ENCODE measurements at places on chromosomes 1 and 21.
A peak's percentile ranks its signal among the peaks of the same experiment; 100 is the strongest.

GRCh38 chr1:211287218-211287617 lies 28.1 kb downstream of the RCOR3 start:
- DNase-seq = no peak

- no peak for DNase-seq
Observed at GRCh38 chr1:246069581-246069980, 437.5 kb downstream of the SMYD3 start.

DNA sequence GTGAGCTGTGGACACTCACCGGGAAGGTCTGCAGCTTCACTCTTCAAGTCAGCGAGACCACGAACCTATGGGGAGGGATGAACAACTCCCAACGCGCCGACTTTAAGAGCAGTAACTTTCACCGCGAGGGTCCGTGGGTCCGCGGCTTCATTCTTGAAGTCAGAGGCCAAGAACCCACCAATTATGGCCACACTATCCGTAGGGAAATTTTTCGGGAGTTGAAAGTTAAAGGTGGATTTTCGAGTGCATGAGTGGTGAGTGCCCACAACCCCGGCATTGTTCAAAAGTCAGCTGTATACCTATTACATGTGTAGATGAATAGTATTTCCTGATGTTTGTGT lies 19.7 kb downstream of the EXOC8 start:
- DNase-seq = peak; percentile 36

GRCh38 chr1:167272369-167272957 lies 51.8 kb downstream of the POU2F1 start:
- DNase-seq = no peak

- DNase-seq = no peak
Observed at GRCh38 chr1:184656221-184656620, 98.4 kb downstream of the EDEM3 start.

- DNase-seq = no peak
Observed at GRCh38 chr1:224052772-224053171, 61.1 kb upstream of the FBXO28 start.

- DNase-seq = no peak
Observed at GRCh38 chr21:34930971-34931370, 118.1 kb downstream of the RUNX1 start.

DNA sequence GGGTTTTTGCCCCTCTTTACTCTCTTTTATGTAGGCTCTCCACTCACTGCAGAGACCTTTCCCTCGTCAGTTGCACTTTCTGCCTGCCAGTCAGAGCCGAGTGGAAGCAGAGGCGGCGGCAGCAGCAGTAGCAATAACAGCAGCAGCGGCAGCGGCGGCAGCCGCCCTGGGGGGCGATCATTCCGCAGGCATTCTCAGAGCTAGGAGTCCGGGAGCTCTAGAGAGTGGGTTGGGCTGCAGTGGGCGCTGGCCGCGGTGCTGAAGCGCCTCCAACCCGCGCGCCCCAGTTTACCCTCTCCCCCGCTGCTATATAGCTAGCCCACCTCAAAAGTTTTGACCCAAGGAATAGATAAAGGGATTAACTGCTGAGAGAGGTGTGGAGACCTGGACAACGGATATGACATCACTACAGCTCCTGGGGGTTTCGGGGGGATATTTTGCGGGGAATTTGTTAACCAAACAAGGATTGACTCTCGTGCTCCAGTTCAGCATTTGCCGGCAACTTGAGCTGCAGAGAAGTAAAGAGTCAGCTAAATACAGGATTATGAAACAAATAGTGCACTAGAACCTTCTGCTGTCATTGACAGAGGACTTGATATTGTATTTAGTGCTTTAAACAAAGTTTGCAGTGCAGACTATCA lies at the start of gene OLFM3:
OLFM3 (minus strand) TSS at position 102 of the 641 bp plus-strand sequence.
- DNase-seq = peak; percentile 93

- no peak for DNase-seq
Observed at GRCh38 chr1:219329578-219329977, 155.9 kb downstream of the LYPLAL1 start.

GRCh38 chr1:53552146-53552861 lies 93.1 kb downstream of the DMRTB1 start:
- no peak for DNase-seq

GRCh38 chr1:179017383-179018326 lies 8.0 kb upstream of the FAM20B start:
- DNase-seq = no peak

DNA sequence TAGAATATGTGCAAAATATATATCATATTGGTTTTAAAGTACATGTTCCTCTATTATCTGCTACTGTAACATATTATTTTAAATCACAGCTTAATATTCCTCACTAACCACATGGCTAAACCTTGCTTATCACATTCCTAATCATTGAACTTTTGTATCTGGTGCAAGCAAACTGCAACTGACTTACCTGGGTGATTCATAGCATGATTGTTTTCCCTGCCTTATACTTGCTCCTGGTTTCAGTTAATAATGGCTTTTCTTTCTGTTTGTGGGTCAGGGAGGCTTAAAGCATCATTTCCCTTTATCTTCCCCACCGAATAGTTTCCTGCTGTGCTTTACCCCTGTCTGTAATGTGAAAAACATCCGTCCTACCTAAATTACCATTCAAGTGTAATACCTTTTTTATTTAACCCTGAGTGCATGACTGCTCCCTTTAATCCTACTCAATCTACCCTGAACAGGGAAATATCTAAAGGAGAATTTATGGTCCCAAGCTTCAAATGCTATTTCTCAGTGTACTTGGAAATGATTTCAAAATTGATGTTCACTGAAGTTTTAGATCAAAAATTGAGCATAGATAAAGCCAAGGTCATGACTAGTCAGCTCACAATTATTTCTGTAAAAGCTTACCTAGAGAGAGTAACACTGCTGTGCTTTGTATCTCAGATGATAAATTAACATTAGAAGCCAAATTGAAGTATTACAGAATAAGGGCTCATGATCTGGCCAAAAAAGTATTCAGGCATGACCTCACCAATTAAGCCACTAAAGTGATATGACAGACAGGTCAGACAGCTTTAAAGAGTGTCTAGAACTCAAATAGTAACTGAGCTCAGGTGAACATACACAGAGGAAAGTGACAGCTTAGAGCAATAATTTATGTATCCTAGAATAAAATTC lies 507.1 kb downstream of the BRINP3 start:
- DNase-seq = no peak

- DNase-seq = no peak
Observed at GRCh38 chr1:245999697-246000637, 507.1 kb downstream of the SMYD3 start.

DNA sequence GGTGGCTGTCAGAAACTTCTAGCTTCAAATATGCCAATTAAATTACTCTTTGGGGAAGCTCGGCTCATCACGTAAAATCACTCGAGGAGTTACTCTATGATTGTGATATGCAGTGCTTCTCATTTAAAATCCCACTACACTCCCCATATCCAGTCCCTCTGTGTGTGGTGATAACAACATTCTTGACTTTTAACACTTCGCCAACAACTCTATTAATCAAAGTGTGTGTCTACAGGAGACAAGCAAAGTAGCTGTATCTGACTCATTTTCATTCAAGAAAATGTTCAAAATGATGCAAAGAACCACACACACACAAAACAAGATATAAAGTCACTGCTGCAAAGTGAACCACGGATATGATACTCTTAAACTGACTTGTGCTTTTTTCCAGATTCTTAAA lies 341.3 kb downstream of the DSCAM start:
- DNase-seq = no peak

- peak; percentile 52 for DNase-seq
Observed at GRCh38 chr1:242522996-242523718, 1.3 kb downstream of the PLD5 start.

DNA sequence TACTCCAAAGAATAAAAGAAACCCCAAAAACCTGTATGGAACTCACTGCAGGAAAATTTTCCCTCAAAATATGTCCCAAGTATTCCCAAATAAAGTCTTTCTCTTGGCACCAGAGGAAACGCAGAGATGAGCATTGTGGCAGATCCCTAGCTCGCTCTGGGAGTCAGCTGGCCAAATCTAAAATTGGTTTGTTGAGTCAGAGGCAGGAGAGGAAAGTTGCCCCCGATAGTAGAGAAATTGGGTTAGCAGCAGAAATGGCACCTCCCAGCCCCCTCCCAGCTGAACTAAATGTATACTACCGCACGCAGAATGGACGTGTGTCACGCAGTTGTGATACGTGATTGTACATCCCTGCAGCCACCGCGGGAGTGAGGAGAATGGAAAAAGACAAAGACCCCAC lies 39.9 kb upstream of the TARBP1 start:
- no peak for DNase-seq

Data from ecto neural progenitor cell (in vitro differentiated cells).